Neural progenitor cell (in vitro differentiated cells): ENCODE measurements at places on chromosomes 7 and 10. TPM values are rescaled to one million over a fixed set of nuclear protein-coding genes. Genes with fewer than 3 reads are reported as not detected.

DNA sequence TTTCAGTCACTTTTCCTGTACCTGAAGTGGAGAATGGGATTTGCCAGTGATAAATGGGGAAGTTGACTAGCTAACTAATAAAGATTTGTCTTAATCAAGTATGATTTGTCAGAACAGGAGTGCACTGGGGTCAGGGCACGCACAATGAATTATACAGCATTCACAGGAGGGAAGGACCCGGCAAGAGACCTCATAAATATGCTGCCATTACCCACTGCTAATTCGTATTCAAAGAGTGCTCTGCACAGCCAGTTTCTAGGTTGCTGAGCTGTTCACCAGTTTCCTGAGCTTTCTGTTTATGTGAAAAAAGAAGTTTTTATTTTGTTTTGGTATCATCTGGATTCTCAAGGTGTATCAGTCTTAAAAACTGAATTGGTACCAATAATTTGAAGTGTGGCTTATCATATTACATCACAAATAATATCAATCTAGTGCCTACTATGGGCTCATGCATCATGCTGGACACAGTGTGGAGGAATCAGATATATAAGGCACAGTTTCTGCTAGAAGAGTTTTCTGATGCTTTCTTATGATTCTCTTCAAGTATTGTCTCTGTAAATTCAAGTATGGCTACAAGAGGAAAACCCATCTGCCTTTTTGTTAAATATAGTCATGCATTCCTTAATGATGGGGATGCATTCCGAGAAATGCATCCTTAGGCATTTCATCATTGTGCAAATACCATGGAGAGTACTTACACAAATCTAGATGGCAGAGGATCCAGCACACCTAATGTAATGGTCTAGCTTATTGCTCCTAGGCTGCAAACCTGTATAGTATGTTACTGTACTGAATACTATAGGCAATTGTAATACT, 202.2 kb downstream of the VTI1A start:
- DNase-seq: no peak

The PILRA gene
- 0.68 and 6.7 TPM in 2 replicates for total RNA-seq

DNA sequence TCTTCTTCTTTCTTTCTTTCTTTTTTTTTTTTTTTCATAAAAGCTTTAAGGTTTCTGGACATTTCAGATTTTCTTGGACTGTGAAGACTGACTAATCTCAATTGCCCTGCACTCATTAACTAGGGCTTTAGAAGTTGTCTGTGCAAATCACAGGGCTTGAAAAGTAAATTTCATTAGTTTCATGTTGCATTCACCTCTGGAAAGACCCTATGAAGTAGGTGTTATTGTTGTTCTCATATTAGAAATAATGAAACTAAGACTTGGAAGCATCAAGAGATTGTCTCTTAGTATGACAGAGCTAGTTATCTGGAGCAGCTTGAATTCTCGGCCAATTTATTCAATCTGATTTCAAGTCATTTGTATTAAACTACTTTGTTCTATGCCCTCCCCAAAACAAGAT, 28.2 kb upstream of the SEMA3D start:
- DNase-seq: no peak

GRCh38 chr10:124565565-124566221, 104.1 kb downstream of the LHPP start:
- peak; percentile 72 for DNase-seq

GRCh38 chr7:6648066-6648814, 11.1 kb downstream of the ZNF316 start:
- no peak for DNase-seq

GRCh38 chr7:13106513-13106912, 419.1 kb downstream of the ARL4A start:
- DNase-seq: no peak

The MCMBP gene
- total RNA-seq: 63.4 and 86.3 TPM in 2 replicates

The HOXA6 gene
- total RNA-seq: not detected in 2 replicates

- DNase-seq: no peak
Measured at GRCh38 chr10:95445223-95445836, 115.8 kb downstream of the SORBS1 start.

- DNase-seq: no peak
Measured at GRCh38 chr7:128837521-128837921, 7.3 kb downstream of the FLNC start.

DNA sequence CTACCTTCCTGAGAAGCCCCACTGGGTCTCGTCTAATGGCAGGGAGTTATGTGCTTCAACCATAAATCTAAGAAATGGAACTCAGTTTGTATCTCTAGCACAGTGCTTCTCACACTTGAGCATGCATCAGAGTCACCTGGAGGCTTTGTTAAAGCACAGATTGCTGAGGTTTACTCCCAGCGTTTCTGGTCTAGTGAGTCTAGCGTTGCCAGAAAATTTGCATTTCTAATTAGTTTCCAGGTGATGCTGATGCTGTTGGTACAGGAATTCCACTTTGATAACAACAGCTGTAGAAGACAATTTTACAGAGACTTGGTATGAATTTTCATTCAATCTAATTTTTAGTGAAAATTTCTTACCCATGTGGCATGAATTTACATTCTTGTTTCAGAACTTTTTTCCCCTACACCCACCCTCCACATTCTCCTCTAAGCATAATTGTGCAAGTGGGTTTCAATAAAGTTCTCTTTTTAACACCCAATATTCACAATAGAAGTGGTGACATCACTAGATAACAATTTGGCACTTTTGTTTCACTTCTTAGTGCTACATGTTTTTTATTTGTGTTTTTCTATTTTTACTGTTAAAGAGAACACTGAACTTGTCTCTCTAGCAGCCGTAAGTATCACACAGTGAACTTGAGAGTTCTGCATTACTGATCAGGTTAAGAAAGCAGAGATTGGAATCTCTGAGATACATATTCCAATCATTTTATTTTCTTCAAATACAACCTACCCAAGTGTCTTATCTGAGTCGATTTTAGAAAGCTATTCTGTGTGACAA, 48.4 kb upstream of the BET1 start:
- no peak for DNase-seq

The KNDC1 gene
- 1.8 and 5.6 TPM in 2 replicates for total RNA-seq

The ELN gene
- total RNA-seq: 0.47 and 1.1 TPM in 2 replicates

The MYPN gene
- total RNA-seq: not detected in 2 replicates

- no peak for DNase-seq
Measured at GRCh38 chr10:91885362-91886079, 23.8 kb downstream of the FGFBP3 start.

The PTN gene
- 162 and 207 TPM in 2 replicates for total RNA-seq

- DNase-seq: no peak
Measured at GRCh38 chr10:102777711-102778453, 34.1 kb downstream of the WBP1L start.

The MRLN gene
- not detected in 2 replicates for total RNA-seq

GRCh38 chr10:43842496-43842895, 193.8 kb upstream of the ZNF32 start:
- no peak for DNase-seq

DNA sequence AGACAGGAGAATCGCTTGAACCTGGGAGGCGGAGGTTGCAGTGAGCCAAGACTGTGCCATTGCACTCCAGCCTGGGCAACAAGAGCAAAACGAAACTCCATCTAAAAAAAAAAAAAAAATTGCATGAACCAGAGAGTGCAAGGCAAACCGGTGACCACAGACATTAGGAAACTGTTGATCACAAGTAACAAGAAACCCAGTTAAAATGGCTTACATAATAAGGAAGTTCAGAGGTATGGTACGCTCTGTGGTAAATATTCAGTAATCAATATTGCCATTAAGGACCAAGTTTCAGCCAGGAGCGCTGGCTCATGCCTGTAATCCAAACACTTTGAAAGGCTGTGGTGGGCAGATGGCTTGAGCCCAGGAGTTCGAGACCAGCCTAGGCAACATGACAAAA, 9.2 kb upstream of the NT5C2 start:
- DNase-seq: no peak
